ENCODE measurements at places on chromosomes 13 and 19.

DNA sequence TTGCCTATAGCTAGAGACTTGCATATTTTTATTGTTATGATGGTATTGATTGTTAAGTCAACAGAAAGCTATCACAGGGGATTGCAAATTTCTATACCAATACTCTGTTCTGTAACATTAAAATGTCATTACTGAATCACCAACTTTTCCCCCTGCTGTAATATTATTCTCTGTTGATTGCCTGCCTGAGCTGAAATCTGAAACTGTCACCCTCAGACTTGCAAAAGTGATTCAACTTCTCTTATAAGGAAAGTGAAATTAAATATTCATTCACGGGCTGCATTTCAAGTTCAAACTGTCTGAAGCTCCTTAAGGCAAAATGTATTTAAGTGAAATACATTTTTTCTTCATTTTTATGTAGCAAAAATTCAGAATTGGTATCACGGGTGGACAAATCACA is 723.2 kb downstream of the PCDH9 start:
- peak; percentile 28 for DNase-seq

GRCh38 chr19:20320191-20320590 is 153.2 kb downstream of the ZNF486 start:
- no peak for DNase-seq

DNA sequence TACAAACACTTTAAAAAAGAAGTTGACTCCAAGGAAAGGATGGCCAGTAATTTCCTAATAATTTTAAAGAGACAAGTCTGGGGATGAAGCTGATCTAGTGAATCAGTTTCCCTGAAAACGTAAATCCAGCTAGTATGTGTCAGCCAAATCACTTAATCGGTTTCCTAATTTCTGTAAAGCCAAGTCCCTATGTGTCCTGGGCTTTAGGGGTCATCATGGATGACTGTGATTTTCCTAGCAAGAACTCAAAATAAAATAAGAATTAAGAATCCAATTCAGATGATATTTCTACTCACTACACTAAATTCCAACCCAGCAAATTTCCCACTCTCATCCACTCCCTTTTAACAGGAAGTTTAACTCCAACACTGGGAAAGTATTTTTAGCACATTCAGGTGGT is 35.9 kb downstream of the ELF1 start:
- no peak for DNase-seq

DNA sequence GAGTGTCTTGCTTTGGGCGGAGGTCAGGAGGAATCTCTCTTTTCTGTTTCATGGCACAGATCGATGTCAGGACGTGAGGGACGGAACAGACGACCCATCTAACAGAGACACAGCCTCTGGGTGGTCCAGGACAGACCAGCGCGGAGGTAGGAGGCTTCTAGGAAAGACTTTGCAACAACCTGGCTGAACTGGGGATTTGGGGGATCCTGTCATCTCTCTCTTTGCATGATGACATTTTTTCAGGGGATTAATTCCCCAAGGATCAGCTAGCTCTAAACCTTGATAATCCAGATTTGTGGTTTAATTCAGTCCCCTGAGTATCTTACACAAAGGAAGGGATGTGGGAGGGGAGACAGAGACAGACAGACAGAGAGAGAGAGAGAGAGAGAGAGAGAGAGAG is 14.4 kb downstream of the CABP5 start:
- no peak for DNase-seq

- peak; percentile 90 for DNase-seq
Observed at GRCh38 chr13:29520671-29521070, 74.8 kb downstream of the SLC7A1 start.

GRCh38 chr13:34734932-34735331 is 207.1 kb upstream of the NBEA start:
- no peak for DNase-seq

- DNase-seq, result no peak
Observed at GRCh38 chr13:36436811-36437210, 4.5 kb downstream of the CCNA1 start.

DNA sequence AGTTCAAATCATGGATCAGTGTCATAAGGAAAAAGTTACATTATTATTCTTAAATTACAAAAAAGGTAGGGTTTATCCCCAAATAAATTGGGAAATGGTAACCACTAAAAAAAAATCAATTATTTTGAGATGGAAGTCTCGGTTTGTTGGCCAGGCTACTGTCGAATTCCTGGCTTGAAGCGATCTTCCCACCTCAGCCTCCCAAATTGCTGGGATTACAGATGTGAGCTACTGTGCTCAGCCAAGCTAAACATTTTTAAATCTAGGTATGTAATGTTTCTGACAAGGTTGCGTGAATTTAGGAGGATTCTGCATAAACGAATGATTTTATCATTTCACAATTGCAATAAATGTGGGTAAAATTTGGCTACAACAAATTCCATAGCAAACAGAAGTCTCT is 2.0 kb downstream of the NAA16 start:
- DNase-seq, result no peak

DNA sequence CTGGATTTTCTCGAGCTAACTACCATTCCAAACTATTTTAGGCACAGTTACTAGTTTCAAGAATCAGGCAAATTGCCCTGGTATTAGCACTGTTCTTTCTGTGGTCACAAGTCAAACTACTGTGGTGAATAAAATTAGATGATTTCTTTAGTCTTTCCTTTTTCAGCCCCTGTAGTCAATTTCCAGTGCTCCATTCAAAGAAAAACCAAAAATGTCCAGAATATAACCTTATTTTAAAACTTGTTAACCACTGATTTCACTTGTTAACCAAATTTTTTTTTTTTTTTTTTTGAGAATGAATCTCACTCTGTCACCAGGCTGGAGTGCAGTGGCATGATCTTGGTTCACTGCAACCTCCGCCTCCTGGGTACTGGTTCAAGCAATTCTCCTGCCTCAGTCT is 50.6 kb upstream of the USPL1 start:
- no peak for DNase-seq

DNA sequence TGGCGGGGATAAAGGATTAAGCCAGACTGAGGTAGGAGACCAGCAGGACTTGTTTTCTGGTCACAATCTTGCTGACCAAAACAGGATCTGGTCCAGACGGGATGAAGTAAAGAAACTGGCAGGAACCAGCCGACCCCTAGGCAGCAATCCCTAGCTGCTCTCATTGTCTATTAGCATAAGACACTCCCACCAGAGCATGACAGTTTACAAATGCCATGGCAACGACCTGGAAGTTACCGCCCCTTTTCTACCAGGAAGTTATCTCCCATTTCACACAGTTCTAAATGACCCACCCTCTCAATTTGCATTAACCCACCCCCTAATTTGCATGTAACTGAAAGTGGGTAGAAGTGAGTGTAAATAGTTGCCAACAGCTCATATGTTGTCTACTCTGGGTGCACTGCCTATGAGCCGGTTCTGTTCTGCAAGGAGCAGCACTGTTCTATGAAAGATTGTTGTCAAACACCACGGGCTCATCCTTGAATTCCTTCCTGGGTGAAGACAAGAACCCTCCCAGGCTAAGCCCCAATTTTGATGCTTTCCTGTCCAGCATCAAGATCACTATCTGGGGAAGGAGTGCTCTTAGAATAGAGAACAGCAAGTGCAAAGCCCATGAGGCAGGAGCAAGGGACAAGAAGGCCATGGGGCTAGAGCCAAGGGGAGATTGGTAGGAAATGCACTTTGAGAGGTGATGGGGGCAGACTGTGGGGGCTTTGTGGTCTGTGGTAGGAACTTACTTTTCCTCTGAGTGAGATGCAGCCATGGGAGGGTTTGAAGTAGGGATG is 13.9 kb upstream of the FBXO27 start:
- no peak for DNase-seq

GRCh38 chr19:40239415-40240226 is 13.1 kb upstream of the CCNP start:
- no peak for DNase-seq

GRCh38 chr13:51524312-51524711 is 60.0 kb upstream of the WDFY2 start:
- DNase-seq, result no peak

- peak; percentile 14 for DNase-seq
Observed at GRCh38 chr13:21075011-21075378, 13.6 kb upstream of the LATS2 start.

- no peak for DNase-seq
Observed at GRCh38 chr19:50772476-50772875, 2.2 kb downstream of the GPR32 start.

DNA sequence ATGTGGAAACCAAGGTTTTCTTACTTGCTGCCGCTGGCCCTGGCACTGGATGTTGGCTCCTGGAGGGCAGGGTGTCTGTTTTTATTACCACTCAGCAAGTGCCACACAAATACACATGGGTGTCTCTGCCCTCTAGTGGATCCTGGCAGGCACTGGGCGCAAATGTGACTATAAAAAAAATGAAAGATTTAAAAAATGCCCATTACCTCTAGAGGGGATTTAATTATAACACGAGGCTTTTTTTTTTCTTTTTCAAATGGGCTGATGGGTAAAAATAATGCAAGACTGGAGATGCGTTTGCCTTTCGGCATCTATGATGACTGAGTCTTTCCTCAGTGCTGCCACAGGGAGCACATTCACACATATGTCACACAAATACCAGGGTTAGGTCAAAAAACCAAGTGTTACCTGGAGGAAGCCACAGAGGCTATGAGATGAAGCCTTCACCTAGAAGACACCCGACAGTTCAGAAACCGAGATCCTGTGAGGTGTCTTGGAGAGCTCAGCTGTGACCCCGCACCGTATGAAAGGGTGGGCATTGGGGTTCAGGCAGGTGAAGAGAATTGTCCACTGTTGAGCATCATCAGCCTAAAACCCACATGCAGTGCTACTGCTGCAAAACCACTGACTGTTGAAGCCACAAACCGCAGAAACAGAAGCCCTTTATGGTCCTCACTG is 25.7 kb downstream of the CHAMP1 start:
- DNase-seq, result peak; percentile 34

DNA sequence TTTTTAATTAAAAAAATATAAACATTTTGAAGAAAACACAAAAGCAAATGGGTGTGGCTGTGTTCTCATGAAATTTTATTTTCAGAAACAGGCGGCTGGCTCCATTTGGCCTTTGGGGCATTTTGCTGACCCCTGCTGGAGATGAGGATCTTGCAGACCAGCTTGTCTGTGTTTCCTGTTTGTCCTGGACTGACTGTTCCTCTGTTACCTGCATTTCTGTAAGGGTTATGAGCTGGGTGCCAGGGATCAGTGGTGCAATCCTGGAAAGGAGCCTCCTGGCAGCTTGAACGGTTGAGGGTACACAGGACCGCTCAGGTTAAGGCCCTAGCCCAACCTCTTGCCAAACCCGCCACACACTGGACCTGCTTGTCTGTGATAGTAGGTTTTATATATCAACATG is 49.9 kb downstream of the ZNF787 start:
- DNase-seq, result no peak

- DNase-seq, result no peak
Observed at GRCh38 chr19:15820646-15821045, 5.2 kb upstream of the OR10H1 start.

GRCh38 chr19:2495651-2496316 is 19.9 kb downstream of the GADD45B start:
- no peak for DNase-seq

- no peak for DNase-seq
Observed at GRCh38 chr19:4707956-4708650, 15.5 kb downstream of the DPP9 start.

GRCh38 chr13:41019011-41019487 is at the start of gene ELF1:
Gene ELF1, minus strand, starts transcription at chr13:41019316. Its CDS starts 37,262 bp downstream, at chr13:40982054.
- DNase-seq, result peak; percentile 31

DNA sequence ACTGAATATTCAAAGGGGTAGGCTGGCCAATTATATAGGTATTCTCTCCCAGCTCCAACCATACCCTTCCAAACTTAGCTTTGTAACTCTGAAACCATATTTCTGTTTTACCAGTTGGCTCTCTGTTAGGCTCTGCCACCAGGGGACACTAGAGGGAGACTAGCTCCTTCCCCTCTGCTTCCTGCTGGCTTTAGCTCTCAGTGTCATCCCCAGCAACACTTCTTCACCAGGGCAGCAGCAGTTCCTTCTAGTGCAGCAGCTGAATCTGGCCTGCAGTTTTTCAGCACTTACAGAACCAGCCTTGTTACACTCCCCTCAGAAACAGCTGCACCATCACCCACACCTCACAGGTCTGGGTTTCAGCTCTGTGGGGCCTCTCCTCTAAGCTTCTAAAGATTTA is 51.0 kb upstream of the DOCK9 start:
- DNase-seq, result no peak

GRCh38 chr19:51207747-51208146 is 17.1 kb upstream of the CD33 start:
- no peak for DNase-seq

DNA sequence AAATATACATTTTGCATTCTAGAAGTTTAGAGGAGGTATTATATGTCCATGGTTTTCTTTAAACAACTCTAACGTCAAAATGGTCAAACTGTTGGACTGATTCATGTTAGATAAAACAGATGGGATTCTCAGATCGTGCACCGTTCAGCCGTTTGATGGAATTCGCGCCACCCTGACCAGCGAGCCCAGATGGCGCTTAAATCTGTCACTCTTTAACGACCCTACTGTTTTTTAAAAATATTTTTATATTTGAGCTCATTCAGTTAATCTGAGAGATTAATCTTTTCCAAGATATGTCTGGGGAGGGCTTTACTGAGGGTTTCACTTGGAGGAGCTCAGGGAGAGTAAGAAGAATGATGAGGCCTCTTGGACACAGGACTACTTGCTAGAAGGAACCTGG is 164.4 kb downstream of the TM9SF2 start:
- no peak for DNase-seq

- no peak for DNase-seq
Observed at GRCh38 chr13:32589471-32589870, 3.2 kb downstream of the PDS5B start.

- DNase-seq, result peak; percentile 5
Observed at GRCh38 chr19:17041976-17042375, 15.4 kb upstream of the CPAMD8 start.

- DNase-seq, result no peak
Observed at GRCh38 chr19:3231288-3231687, 6.8 kb downstream of the CELF5 start.

GRCh38 chr13:41788552-41788951 is 172.4 kb downstream of the VWA8 start:
- no peak for DNase-seq

- DNase-seq, result no peak
Observed at GRCh38 chr19:24052811-24053210, 34.2 kb upstream of the ZNF254 start.

GRCh38 chr13:51938454-51938853 is 72.8 kb downstream of the ATP7B start:
- no peak for DNase-seq

GRCh38 chr19:58434217-58434616 is 5.7 kb downstream of the ZNF132 start:
- DNase-seq, result no peak

DNA sequence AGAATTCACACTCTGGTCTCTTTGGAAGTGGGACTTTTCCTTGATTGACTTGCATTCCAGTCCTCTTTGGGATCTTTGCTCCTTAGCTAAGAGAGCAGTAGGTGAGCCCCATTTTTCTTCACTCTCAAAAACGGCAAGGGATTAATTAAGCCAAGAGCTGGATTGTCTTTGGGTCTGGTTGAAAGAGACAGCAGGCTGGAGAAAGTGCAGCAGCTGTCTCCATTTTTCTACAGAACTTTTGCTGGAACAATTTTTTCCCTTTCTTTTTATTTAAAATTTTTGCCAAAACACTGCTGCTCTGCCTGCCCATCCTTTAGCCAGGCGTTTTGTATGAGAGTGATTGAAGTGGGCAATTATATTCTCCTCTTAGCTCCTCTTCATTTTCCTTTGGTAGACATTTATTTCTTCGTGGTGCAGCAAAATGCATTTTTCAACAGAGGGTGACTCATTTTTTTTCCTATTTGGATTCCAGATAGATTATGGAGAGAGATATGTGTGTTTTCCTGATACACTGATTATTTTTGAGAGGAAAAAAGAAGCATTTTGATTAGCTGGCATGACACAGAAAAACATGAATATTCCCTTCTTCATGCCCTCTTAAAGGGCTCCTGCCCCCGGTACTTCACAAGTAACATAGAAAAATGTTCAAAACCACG is 371.2 kb upstream of the NBEA start:
- DNase-seq, result no peak
